ENCODE measurements at places on chromosomes 2 and 18.

GRCh38 chr18:45122506-45122905, 441.8 kb downstream of the SETBP1 start:
- no peak for DNase-seq

GRCh38 chr18:53911200-53911599, 313.3 kb downstream of the MBD2 start:
- no peak for DNase-seq

GRCh38 chr18:50061876-50062517, 132.9 kb downstream of the MYO5B start:
- DNase-seq, result no peak

DNA sequence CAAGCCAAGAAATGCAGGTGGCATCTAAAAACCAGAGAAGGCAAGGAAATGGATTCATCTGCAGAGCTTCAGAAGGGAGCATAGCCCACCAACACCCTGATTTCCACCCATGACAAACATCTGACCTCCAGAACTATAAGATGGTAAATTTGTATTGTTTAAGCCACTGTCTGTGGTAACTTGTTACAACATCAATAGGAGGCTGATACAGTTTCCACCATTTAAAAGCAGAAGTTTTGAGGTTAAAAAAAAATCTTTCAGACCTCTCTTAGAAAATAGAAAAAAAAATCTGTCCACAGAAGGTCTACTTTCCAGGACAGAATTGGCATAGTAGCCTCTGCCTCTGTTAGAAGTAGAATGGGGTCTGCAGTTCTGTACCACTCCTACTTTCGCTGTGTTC, 37.2 kb downstream of the SLC40A1 start:
- no peak for DNase-seq

GRCh38 chr2:198587240-198587639, 782.8 kb downstream of the PLCL1 start:
- DNase-seq, result no peak

GRCh38 chr2:233982421-233983121, 65.4 kb downstream of the TRPM8 start:
- DNase-seq, result no peak

GRCh38 chr2:239326831-239327535, 73.8 kb downstream of the HDAC4 start:
- no peak for DNase-seq

GRCh38 chr2:162833345-162833744, 5.2 kb downstream of the KCNH7 start:
- DNase-seq, result peak; percentile 35

DNA sequence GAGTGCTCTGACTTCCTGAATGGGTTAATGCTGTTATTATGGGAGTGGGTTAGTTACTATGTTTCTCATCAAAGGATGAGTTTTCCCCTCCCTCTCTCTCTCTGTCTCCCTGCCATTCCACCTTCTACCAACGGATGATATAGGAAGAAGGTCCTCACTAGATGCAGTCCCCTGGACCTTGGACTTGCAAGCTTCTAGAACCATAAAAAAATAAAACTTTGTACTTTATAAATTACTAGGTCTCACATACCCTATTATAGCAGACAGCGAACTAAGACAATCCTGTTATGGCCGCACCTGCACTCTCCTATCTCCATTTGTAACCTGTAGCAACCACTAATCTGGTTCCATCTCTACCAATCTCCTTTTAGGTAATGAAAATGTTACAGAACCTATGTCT, 564.9 kb downstream of the CNTNAP5 start:
- no peak for DNase-seq

DNA sequence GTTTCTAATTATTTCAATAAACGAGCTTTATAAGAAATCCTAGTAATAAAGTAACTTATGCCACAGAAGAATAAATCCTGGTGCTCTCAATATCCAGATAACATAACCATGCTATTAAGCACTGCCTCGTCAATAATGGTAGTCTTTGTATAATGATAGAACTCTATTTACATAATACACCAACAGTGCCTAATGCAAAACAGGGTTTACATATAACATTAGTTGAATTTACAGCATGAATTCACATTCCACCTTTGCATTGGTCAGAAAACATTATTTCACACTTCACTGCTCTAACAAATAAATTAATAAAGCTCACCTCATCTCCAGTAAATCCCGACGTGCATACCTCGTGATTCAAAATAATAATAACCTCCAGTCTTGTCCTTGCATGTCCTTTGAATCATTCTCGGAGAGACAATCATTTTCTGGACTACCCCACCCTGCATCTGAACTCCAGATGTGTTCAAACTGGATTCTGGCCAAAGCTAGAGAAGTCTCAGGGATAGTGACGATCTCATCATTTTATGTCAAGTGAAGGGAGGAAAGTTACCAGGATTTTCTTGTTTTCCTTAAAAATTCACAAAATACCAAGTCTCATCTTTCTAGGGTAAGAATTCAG, 189.2 kb downstream of the NCKAP5 start:
- DNase-seq, result no peak

DNA sequence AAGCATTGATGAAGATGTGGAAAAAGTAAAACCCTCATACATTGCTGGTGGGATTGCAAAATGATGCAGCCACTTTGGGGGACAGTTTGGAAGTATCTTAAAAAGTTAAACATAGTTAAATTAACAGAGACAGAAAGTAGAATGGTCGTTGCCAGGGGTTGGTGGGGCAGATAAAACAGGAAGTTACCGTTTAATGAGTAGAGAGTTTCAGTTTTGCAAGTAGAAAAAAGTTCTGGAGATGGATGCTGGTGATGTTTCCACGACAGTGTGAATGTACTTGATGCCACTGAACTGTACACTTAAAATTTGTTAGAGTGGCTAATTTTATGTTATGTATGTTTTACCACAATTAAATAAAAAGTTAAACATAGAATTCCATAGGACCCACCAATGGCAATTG, 44.5 kb upstream of the EGR4 start:
- no peak for DNase-seq

DNA sequence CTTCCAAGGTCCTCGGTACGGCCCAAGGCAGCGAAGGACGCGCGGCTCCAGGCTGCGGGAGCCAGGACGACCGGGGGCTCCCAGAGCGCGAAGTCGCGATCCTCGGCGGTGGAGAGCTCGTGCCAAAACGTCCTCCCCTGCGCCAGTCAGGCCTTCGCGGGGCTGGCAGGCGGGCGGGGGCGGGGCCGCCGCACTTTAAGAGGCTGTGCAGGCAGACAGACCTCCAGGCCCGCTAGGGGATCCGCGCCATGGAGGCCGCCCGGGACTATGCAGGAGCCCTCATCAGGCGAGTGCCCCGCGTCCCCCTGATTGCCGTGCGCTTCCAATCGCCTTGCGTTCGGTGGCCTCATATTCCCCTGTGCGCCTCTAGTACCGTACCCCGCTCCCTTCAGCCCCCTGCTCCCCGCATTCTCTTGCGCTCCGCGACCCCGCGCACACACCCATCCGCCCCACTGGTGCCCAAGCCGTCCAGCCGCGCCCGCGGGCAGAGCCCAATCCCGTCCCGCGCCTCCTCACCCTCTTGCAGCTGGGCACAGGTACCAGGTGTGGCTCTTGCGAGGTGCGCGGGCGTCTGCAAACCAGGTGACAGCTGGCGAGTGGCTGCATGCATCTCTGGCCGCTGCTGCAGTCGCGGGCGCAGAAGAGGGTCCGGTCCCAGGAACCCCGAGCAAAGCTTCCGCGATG, at the start of gene CIDEA:
Gene CIDEA, plus strand, starts transcription at position 226 of the 684 bp plus-strand sequence. Its CDS starts 23 bp downstream, at position 249.
- no peak for DNase-seq

- DNase-seq, result no peak
Observed at GRCh38 chr18:23058746-23059415, 76.4 kb upstream of the CABLES1 start.

DNA sequence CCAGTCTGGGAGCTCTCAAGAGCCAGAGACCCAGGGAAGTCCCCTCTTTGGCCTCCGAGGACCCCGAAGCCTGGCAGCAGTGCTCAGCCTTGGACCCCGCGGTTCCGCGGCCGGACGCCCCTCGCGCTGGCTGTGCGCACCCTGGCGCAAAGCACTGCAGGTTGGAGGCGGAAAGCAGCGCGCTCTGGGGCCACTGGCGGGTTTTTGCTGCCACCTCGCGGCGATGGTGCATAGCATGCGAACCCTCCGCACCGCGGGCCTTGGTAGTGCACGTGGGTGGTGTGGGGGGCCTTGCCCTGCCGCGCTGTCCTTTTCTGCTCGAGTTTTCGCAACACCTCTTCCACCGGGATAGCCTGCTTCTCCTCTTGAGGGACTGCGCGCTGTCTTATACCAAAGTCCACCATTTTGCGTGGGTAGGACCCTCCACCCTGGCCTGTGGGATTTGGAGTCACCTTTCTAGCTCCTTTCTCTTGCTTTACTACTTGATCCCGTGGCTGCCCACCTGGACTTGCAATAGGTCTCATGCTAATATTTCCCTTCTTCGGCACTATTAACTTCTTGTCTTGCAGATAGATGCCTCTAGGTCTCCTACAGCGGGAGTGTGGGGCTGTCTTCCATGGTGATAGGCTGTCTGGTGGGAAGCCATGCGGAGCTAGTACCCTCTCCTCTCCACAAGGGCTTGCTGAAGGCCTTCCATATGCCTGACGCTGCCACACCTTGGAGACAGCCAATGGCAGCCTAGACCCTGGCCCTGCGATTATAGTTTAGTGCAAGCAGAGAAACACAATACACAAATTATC, 14.3 kb downstream of the SIX3 start:
- no peak for DNase-seq

DNA sequence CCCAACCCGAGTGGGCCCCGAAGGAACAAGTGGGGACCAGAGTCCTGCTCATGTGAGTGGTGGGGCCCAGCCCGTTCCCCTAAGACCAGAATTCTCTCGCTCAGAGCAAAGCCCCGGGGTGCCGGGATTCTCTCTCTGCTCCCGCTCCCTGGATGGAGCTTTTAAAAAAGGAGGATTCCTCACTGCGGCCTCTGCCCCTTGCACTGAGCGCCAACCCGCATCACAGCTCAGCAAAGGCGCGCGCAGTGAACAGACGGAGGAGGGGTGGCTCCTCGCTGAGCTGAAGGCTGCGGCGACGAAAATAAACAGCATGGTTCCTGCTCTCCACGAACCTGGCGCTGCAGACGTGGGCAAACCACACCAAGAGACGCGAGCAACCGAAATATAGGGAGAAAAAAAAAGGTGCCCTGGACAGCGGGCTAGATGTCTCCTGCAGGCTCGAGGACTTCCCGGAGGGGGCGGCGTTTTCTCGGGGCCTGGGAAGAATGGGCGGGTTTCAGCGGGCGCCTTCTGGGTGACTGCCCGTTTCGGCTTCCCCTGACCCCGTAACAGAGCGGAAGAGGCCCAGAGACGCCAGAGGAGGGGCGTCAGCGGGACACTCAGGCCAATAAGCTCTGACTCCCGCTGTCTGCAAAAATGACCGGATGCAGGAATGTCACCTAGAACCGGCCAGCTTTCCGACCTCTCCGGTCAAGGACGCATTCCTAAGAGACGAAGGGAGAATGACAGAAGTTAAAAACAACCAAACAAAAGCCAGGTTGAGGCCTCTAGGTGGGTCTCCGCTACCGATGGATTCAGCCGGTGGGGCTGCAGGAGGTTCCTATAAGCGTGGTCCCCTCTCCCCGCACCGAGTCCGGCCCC, 819 bp upstream of the KLF11 start:
- DNase-seq, result no peak

DNA sequence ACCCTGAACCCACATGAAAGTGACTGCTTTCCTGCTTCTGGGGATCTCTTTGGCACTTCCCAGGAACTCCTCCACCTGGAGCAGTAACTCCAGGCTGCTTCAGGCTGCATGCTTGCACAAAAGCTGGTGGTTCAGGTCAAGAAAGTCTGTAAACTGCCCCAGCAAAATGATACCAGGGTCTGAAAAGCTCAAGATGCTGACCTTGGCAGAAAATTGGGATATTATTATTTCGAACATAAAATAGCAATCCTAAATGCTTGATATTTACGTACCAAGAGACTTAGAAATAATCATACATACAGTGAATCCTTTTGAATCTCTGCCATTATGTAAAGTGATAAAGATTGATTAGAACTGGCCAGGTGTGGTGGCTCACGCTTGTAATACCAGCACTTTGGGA, 674.3 kb downstream of the ERBB4 start:
- DNase-seq, result no peak

GRCh38 chr2:138252587-138252986, 249.0 kb upstream of the SPOPL start:
- DNase-seq, result no peak

DNA sequence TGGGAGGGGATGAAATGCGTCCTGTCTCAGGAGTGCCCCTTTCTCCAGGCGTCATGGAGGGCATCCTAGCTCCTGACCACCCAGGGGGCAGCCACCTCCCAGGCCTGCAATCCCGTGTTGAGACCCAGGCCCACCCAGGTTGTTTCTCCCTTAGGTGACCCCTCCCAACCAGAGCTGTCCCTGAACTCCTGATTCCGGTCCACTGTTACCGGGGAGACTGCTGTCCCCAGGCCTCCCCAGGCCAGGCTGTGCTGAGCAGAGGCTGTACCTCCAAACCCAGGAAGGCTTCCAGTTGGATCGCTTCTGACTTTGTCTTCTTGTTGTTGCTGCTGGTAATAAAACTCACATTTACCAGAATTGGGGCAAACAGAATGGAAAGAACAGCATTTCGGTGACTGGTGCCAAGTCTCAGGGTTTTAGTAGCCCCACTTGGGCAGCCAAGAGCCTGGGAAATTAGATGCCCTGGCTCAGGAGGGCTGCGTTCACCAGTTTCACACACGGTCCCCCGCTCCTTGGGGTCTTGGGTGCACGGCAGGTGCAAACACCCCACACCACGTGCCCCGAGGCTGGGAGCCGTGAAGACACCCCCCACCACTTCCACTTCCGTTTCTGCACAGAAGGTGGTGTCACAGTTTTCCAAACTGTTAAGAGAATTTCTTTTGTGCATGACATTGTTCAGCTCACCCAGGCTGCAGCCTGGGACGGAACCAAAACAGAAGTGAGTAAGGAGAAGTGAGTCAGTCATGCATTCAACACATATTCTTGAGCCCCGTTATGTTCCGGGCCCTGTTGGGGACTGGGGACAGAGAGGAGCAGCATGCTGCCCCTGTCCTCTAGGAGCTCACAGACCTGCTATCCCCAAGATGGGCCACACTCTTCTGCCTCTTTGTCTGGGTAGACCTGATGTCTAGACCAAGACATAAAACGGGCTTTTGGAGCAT, 29.4 kb downstream of the ITM2C start:
- no peak for DNase-seq

DNA sequence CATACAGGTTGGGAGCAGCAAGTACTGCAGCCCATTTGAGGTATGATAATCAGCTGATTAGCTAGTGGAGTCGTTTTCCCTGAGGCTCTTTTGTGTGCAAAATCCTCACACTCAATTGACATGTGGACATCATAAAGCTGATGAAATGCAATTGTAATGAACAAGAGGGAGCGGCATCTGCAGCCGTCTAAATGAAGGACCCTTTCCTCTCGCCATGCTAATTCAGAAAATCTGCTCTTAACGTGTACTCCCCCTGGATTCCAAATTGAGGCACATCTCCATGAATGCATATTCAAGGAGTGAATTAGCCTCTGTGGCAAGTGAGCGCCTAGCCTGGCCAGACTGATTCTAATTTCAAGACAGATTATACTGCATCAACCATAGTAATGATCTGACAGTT, 260.9 kb upstream of the ATP5MC3 start:
- no peak for DNase-seq

- no peak for DNase-seq
Observed at GRCh38 chr2:20156836-20157192, 68.1 kb downstream of the SDC1 start.

All from SK-N-MC (cell line).